ENCODE measurements at places on chromosomes 5 and 9.

DNA sequence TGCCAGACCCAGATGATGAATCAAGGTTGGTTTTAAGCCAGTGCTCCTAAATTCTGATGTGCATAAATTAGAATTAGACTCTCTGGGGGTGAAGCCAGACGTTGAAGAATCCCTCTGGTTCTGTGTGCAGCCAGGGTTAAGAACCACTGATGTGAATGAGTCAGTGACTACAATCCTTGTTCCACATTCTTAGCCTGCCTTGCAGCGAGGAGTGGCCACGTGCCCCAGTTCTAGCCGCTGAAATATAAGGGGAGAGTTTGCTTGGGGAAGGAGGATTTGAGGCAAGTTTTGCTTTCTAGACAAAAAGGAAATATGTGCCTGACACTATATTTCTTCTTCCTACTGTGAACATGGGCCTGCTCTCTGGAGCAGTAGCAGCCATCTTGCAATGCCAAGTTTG, 34.2 kb upstream of the MSH3 start:
- DNase-seq = no peak

GRCh38 chr9:126673689-126674364, 60.1 kb downstream of the LMX1B start:
- no peak for DNase-seq

- no peak for DNase-seq
These were observed 101.5 kb upstream of the RAI14 start for GRCh38 chr5:34554641-34555040.

- no peak for DNase-seq
These were observed 92.8 kb upstream of the LRRTM2 start for GRCh38 chr5:138967791-138968448.

DNA sequence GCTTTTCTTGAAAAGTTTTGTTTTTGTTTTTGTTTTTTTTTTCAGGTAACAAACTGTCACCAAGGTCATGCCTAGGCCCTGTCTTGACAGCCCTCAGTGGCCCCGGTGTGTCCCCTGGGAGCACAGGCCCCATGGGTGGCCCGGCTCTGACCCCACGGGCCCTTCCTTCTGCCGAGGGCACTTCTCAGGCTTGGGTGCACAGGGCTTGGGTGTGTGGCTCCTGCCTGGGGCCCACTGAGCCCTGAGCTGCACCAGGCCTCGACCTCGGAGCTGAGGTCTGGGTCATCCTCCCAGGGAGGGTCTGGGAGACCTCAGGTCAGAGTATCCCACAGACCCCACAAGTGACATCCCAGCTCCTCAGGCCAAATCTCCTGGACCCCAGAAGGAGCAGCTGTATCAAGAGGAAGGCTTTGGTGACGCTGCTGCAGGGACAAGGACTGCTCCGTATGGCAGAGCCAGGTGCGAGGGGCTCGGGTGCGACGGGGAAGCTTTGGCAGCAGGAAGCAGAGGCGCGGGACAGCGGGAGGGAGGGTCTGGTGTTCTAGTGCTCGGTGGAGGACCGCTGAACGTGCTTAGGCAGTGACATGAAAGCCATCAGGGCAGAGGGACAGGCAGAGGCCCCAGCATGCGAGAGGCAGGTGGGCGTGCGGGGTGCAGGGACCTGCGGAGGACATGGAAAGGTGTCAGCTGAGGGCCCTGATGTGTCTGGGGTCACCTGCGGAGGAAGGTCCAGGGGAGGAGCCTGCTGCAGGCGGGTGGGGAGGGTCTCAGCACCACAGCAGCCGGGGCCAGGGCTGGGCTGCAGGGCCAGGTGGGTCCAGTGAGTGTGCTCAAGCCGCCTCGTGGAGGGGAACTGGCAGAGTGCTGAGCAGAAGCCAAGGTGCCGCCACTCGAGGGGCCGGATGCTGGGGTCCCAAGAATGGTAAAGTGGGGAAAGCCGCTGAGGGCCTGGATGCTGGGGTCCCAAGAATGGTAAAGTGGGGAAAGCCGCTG, 18.4 kb upstream of the SLC9A3 start:
- no peak for DNase-seq

DNA sequence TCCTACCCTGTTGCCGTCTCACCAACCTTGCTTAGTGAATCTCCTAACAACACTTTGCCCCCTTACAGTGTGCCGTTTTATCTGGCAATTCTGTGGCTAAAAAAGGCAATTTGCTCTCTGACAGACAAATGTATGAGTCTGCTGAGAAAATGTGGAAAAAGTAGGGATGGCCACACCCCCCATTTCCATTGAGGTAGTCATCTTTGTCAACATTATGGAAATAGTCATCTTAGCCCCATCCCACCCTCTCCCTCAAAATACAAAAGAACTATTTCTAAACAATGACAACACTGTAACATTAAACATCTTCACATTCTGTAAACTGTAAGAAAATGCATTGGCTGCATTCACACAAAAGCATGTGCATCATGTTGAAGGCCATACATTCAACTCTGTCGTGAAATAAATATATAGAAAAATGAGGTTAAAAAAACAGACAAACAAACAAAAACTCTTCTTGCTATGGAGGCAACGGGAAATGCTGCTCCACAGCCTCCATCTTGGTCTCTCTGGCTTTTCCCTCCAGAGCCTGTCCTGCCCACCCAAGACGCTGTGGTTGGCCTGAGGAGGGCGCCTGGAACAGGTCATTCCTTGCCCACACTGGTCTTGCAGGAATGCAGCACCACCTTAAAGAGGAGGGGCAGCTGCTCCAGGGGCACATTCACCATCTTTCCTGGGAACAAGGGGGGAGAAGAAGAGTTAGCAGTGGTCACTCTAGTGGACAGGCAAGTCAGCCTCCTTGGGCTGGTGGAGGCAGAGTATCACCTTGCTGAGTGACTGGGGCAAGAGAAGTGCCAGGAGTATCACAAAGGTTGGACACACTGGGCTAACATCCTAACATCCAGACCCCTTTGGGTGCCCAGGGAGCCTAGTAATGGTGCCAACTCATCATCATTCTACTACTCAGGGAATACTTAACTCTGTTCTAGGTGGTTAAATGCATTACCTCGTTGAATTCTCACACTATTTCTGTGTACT, 15.2 kb upstream of the NR5A1 start:
- DNase-seq = no peak

GRCh38 chr9:89750117-89750791, 145.4 kb downstream of the GADD45G start:
- no peak for DNase-seq

- no peak for DNase-seq
These were observed 33.1 kb downstream of the ATP6V0E1 start for GRCh38 chr5:173016598-173017046.

DNA sequence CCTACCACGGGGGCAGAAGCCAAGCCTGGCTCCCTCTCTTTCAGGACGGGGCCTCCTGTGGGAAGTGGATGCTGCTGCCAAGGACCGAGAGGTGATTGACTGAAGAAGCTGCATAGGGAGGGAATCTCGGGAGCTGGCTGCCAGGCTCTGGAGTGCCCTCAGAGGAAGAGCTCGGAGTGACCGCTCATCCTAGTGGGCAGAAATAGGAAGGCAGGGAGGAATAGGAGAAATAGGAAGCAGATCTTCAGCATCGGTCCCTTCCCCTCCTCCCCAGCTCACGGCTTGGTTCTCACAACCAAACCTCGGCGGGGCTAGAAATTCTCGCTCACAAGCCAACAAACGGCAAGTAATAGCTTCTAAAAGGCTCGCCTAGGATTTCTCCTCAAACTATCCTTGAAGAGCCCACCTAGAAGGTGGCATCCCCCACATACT, 159.9 kb upstream of the RAI14 start:
- DNase-seq = no peak

- DNase-seq = no peak
These were observed 97.9 kb upstream of the PCSK1 start for GRCh38 chr5:96530901-96531300.

DNA sequence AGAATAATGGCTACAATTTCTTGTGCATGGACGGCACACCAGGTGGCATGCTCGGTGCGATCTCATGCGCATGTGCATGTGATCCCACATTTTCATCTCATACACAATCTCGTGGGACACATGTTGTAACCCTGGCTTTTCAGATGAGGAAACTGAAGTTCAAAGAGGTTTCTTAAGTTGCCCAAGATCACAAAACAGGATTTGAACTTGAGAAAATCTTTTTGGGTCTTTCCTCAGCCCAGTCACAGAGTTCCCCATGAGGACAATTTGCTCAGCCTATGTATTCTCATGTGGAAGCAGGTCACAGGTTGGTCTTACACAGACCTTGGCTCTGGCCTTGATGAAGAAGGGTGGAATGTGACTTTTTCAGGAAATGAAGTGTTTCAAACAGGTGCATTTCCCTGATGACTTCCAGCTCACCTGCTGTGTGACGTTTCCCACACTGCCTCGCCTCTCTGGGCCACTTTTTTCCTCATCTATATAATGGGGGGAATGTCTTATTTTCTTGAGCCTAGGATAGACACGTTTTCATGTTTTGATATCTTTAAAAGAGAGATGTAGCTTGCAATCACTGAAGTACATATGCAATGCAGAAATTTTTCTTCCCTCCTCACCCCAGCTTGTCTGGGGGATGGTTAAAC, 7.1 kb upstream of the ORM1 start:
- no peak for DNase-seq

- DNase-seq = no peak
These were observed 119.8 kb upstream of the CPEB4 start for GRCh38 chr5:173768267-173768806.

GRCh38 chr5:76403766-76404222, 709 bp downstream of the IQGAP2 start:
- no peak for DNase-seq

DNA sequence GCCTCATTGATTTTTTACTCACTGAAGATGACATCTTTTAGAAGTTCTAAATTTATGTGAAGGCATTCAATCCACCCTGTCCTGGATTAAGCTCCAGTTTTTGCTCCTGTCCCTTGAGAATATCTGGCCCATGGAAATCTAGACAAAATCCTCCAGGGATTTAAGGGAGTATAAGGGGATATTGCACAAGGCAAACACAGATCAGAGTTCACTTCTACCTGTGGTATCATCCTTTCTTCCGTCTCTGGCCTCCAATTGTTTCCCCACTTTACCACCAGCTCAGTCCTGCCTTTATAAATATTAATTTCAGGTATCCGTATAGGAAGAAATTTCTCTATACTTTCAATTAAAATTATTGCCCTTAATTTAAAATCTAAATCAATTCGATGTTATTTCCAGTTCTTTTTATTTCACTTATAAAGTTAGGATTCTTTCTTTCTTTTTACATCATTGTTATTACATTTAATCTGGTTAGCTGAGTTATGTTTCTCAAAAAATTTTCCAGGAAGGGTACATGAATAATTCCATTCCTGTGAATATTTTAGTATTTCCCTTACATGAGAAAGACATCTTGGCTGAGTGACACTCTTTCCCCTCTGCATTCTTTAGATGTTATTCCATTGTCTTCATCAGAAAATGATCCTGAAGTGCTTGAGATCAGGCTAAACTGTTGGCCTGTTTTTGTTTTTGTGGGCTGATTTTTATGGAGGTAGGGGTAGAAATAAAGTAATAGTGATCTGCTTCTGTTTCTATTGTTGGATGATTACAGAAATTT, 194.3 kb upstream of the MAP3K1 start:
- DNase-seq = peak; percentile 21

DNA sequence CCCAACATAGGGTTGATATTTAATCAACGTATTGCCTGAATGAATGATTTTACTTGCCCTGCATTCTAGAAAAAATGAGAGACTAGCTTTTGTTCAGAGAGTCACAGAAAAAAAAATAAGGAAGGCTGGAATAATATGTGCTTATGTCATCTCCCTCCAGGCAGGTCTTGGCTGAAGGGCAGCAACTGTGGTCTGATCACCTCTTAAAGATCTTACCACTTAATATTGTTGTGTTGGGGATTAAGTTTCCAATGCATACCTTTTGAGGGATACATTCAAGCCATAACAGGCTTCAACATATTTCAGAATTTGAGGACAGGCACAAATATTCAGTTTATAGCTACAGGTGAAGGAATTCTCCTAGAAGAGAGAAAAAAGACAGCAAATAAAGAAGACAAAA, 157.3 kb upstream of the S1PR3 start:
- no peak for DNase-seq

GRCh38 chr5:140223567-140223966, 48.6 kb downstream of the CYSTM1 start:
- DNase-seq = no peak

- DNase-seq = no peak
These were observed 76.1 kb downstream of the NSUN2 start for GRCh38 chr5:6556802-6557102.

DNA sequence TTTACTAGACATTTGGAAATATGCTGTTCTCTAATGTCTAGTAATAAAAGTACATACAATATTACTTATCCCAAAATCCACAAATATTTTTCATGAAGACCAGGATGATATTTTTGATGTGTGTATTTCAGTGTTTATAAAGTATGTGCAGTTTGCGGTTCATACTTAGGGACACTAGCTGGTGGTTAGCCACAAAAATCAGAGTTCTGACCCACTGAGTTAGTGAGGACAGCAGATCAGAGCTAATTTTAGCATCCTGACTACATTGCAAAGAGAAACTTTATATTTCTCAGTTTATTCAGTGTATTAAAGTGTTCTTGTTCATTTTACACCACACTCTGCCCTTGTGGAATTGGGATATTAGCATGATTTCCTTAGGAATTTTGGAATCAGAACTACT, 655.3 kb downstream of the HTR1A start:
- DNase-seq = no peak

- no peak for DNase-seq
These were observed 14.0 kb downstream of the GGTA1 start for GRCh38 chr9:121485623-121486022.

- DNase-seq = no peak
These were observed 133.0 kb upstream of the STK32A start for GRCh38 chr5:147101659-147102369.

- DNase-seq = no peak
These were observed 154.1 kb upstream of the PAPPA start for GRCh38 chr9:115999498-115999897.

GRCh38 chr9:132507670-132508469, 74.5 kb upstream of the BARHL1 start:
- DNase-seq = peak; percentile 81

DNA sequence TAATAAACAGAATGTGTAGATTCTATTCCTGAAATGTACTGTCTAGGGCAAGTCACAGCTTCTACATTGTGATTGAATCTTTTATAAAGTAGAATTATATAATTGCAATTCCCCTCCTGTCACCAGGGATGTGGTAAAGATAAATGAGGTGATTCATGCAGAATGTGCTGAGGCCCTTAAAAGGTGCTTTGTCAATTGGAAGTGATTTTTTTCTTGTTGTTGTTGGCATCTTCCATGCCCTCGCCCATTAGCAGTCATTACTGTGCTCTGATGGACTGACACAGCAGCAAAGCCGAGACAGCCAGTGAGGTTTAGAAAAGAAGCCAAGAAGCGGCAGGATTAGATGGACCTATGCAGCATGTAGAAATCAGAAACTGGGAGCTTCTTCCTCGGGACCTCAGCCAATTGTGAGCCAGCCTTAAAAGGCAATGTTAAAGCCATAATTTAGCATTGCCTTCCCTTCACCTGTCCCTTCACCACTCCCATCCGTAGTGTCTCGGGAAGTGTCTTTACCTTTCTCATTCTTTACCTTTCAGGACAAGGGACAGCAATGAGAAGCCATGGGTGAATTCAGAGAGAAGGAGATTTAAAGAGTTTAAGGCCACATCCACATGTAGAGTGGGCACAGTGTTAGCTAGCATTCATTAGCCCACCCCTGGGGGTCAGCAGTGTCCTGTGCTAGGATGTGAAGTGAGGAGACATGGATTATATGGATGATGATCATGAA, 257.8 kb downstream of the PLK2 start:
- DNase-seq = no peak
